ENCODE measurements at places on chromosomes 16 and 17.
A peak's percentile ranks its signal among the peaks of the same experiment; 100 is the strongest.

GRCh38 chr17:39753514-39754160 lies 15.9 kb downstream of the GRB7 start:
- DNase-seq, result peak; percentile 88

DNA sequence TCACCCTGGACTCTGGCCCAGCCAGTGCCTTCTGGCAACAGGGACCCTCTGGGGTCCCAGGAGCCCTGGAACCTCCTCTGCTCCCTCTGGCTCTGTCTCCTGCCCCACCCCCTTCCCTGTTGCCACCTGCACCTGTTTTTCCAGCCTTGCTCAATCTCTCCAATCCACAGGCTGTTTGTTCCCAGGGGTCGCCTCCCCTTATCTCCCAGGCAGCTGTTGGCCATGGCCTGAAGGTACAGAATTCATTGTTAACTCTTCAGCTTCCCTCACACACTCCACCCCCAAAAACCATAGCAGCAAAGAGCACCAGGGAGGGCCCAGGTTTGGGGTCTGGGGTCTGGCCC lies 39.3 kb upstream of the TOB1 start:
- DNase-seq, result no peak

DNA sequence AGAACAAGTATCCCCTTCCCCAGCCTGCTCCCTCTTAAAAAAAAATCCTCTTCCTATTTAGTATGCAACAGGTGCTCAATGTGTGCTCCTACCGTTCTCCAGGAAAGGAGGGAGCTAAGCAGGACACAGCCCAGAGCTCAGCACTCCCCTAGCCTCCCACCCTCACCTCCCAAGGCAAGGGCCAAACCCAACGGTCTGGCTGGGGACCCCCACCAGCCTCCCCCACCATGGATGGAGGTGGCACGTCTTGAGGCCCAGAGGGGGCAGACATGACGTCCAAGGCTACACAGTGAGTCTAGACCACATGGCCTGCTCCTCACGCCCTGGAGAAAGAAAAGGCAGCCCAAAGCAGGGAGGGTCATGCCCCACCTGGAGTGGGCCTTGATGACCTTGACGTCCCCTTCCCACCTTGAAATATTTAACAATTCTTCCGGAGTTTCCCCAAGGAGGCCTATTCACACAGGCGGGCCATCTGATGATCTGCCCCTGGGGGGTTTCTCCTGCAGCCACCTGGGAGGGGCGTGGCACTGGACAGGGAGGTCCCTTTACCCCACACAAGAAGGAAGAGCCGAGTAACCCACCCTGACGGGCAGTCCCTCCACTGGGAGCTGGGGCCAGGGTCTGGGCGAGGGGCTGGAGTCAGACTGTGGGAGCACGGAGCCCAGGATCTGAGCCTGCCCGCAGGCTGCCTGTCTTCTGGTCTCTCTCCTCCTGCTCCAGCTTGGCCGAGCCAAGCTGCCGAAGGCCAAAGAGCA lies 89.4 kb upstream of the CBX4 start:
- DNase-seq, result no peak

GRCh38 chr17:77649717-77650211 lies 308.7 kb upstream of the TNRC6C start:
- no peak for DNase-seq

GRCh38 chr17:75271233-75271954 lies 363 bp upstream of the MIF4GD start:
- DNase-seq, result peak; percentile 83

- no peak for DNase-seq
These were observed 67.2 kb downstream of the USP22 start for GRCh38 chr17:20975566-20975965.
